ENCODE measurements at places on chromosomes 5 and 9. TPM values are rescaled to one million over a fixed set of nuclear protein-coding genes. Genes with fewer than 3 reads are reported as not detected.
A peak's percentile ranks its signal among the peaks of the same experiment; 100 is the strongest.

DNA sequence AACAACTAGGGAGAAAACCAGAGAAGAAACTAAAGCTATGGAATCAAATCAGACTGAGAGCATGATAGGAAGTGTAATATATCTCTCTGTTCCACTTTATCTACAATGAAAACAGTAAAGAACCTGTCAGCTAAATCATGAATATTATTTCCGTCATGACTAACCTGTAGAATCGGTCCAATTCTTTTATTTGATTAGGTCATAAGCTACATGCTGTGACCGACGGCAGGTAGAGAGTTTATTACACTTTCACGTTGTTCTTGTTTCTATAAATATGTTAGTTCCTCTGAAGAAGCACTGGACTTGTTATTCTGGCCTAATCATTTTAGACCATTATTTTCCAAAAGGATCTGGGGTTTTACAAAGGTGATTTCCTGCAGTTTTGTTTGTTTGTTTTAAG, 91.1 kb downstream of the DMRTA1 start:
- no peaks in the 10 kb centered on the region for H3K4me1 ChIP-seq
- no peak overlapping the region for H3K27ac ChIP-seq
- no peaks in the 10 kb centered on the region for H3K36me3 ChIP-seq
- no peaks in the 10 kb centered on the region for H3K27me3 ChIP-seq

- H3K27ac ChIP-seq: no peak overlapping the region
- no peak for DNase-seq
- no peaks in the 10 kb centered on the region for H3K27me3 ChIP-seq
- H3K36me3 ChIP-seq: no peaks in the 10 kb centered on the region
- no peaks in the 10 kb centered on the region for H3K4me1 ChIP-seq
Measured at GRCh38 chr9:1070692-1071091, 20.5 kb downstream of the DMRT2 start.

- no peak for DNase-seq
- no peaks in the 10 kb centered on the region for H3K27me3 ChIP-seq
- peak overlapping the region; percentile 88 for H3K4me3 ChIP-seq
- H3K4me1 ChIP-seq: peaks cover 28% of the 10 kb centered on the region
- peak overlapping the region; percentile 59 for H3K27ac ChIP-seq
- H3K36me3 ChIP-seq: peaks cover 5% of the 10 kb centered on the region
Measured at GRCh38 chr5:36874465-36874864, 2.1 kb upstream of the NIPBL start.

DNA sequence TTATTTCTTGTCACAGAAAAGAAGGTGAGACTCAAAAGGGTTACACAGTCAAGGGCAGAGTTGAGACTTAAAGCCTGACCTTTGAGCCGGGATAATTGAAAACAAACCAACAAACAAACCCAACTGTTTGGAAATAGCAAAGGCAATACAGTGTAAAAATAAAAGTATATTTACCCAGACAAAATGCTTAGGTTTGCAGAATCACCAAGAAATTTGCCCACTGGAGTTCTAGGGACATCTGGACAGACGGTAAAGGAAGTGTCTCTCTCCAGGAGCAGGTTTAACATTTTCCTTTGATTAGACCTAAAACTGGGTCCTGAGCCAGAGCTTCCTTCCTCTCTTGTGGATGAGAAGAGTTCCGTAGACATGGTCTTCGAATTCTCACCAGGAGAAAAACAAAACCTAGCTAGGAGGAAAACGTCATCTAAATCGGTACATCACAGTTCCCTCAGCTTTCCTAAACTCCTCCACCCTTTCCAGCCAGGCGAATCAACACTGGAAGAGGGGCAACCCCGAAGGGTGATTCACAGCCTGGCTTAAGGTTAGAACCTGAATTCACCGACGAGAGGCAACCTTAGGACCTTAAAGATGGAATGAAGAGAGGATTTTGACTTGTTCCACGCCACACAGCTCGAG, 673 bp downstream of the CDC25C start:
- H3K4me3 ChIP-seq: peak overlapping the region; percentile 87
- peaks cover 20% of the 10 kb centered on the region for H3K4me1 ChIP-seq
- H3K27me3 ChIP-seq: peaks cover 2% of the 10 kb centered on the region
- H3K27ac ChIP-seq: peak overlapping the region; percentile 92

The NME5 gene
- not detected for total RNA-seq

DNA sequence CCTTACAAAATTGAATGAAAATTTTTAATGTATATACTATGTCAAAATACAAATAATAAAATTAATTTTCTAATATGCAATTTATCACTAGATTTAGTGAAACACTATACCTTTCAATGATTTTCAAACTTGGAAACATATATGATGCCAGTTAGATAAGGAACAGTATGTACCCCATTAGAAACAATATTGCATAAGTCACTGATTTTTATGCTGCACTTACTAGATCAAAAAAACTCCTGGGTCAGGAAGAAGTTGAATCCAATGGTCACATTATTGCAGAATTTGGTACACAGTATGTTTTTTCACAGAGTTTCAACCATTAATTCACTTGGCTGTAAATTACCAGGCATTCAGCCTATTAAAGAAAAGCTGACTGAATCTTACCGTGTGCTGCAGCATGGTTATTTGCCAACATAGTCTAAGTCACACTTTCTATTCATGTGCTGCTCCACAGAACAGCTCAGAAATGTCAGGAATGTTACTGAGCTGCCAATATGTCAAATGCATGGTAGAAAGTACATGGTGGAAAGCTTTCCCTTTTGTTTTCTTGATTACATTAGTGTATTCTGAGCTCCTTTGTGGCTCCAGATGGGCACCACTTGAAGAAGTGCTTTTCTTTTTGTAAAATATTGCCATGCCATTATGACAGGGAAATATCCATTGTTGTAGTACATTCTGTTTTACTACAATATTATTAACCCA, 9.9 kb upstream of the PRR16 start:
- no peaks in the 10 kb centered on the region for H3K36me3 ChIP-seq
- no peaks in the 10 kb centered on the region for H3K4me1 ChIP-seq
- no peak overlapping the region for H3K27ac ChIP-seq
- H3K27me3 ChIP-seq: peaks cover 11% of the 10 kb centered on the region
- DNase-seq: no peak

- H3K36me3 ChIP-seq: peaks cover 2% of the 10 kb centered on the region
- no peak overlapping the region for H3K27ac ChIP-seq
- peaks cover 13% of the 10 kb centered on the region for H3K4me1 ChIP-seq
- H3K4me3 ChIP-seq: no peak overlapping the region
- H3K27me3 ChIP-seq: no peaks in the 10 kb centered on the region
Measured at GRCh38 chr5:132504746-132505145, 14.2 kb upstream of the IRF1 start.

GRCh38 chr5:181129601-181130000, 1.4 kb downstream of the OR2V1 start:
- no peak for DNase-seq
- H3K4me1 ChIP-seq: peaks cover 4% of the 10 kb centered on the region
- peaks cover 36% of the 10 kb centered on the region for H3K27me3 ChIP-seq
- H3K36me3 ChIP-seq: no peaks in the 10 kb centered on the region

DNA sequence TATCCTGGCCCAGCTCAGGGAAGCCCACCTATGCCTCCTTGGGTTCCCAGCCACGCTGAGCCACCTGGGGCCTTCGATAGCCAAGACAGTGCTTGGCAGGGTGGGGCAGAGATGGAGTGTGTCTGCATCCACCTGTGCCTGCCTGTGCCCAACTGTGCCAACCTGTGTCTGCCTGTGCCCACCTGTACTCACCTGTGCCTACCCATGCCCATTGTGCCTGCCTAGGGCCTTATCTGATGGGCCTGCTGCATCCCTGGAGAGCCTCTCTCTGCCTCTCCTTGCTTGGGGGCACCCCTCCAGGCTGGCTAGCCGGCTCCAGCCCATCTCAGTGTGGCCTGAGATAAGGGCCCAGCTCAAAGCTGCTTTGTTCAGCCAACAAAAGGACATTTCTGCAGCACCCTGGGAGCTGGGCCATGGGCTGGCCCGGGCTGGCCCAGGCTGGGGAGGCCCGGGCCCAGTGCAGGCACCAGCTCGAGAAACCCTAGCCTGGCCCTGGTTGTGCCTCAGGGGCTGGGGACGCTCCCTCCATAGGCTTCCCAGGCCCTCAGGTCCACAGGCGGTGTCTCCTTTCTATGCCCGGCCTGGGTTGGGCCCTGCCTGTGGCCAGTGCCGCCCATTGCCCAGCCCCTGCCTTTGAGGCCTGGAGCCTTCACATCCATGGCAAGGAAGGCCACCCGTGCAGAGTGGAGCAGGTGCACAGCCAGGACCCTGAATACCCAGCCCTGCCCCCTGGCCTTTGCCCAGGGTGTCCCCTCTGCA, 37.3 kb upstream of the NOTCH1 start:
- H3K27ac ChIP-seq: no peak overlapping the region
- DNase-seq: no peak
- no peaks in the 10 kb centered on the region for H3K27me3 ChIP-seq
- H3K4me3 ChIP-seq: no peak overlapping the region

The MYORG gene
- 4.7 TPM for total RNA-seq

- peak overlapping the region; percentile 21 for H3K27ac ChIP-seq
- peaks cover 57% of the 10 kb centered on the region for H3K27me3 ChIP-seq
- peaks cover 6% of the 10 kb centered on the region for H3K36me3 ChIP-seq
Measured at GRCh38 chr9:14313378-14313940, 482 bp downstream of the NFIB start.

DNA sequence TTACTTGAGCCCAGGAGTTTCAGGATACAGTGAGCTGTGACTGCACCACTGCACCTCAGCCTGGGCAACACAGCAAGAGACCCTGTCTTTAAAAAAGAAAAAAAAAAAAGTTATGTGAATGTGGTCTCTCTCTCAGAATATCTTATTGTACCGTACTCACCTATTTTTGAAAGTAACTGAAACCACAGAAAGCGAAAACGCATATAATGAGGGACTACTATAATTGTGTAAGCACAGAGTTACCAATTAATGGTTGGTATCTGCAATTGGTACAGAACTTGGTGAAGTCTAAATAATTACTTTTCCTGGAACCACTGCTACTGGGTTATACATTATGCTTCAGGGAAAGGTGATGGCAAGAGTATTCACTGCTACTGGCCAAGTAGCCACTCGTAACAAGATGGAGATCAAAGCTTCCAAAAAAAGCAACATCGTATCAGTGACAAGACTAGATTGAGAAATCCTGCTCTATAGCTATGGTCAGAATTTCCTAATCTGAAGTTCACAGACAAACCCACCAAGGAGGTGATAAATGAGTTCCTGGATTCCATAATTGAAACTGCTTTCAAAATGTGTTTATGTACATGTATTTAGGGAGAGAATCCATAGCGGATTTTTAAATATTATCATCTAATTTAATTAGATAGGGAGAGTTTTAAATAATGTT, 82.7 kb downstream of the NR6A1 start:
- no peak overlapping the region for H3K27ac ChIP-seq
- no peak for DNase-seq

The AQP7 gene
- not detected for total RNA-seq

- H3K4me3 ChIP-seq: no peak overlapping the region
- DNase-seq: no peak
- no peaks in the 10 kb centered on the region for H3K36me3 ChIP-seq
Measured at GRCh38 chr9:17580119-17580518, 1.3 kb downstream of the SH3GL2 start.

The BAAT gene
- total RNA-seq: not detected

The SH3TC2 gene
- total RNA-seq: not detected

DNA sequence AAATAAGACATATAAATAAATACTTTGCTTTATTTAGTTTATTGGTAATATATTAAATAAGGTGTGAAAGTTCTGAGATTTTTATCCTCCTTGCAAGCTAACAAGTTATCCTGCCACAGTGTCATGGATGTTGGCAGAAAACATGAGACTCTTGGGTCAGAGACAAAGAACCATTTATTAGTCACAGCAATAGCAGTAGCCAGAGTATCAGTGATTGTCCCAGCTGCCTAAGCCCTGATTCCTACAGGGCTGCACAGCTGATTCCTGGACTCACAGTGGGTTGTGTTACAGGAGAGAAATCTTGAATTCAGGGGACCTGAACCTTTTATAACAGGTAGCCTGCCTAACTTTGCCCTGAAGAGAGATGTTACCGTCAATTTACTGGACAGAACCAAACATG, 304.5 kb upstream of the ZNF608 start:
- no peak overlapping the region for H3K27ac ChIP-seq
- no peak overlapping the region for H3K4me3 ChIP-seq
- no peaks in the 10 kb centered on the region for H3K4me1 ChIP-seq
- no peaks in the 10 kb centered on the region for H3K27me3 ChIP-seq
- H3K36me3 ChIP-seq: no peaks in the 10 kb centered on the region

The INSYN2B gene
- total RNA-seq: not detected

The DMRT2 gene
- not detected for total RNA-seq

DNA sequence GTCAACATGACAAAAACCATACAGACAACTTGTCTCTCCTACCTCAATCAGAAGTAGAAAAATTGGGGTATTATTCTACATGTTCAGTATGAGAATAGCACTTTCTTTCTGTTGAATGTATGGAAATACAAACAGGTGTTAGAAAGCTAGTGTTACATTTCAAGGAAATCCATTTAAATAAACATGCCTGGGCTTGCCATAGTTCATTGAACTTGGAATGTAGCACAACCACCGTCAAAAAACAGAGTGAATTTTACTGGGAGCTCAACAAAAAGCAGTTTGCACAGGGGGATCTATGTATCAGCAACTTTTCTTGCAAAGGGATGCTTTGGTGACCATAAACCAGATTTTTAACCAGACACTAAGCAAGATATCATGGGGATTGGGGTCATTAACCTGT, 307.9 kb upstream of the SMARCA2 start:
- peaks cover 14% of the 10 kb centered on the region for H3K27me3 ChIP-seq
- no peaks in the 10 kb centered on the region for H3K4me1 ChIP-seq

DNA sequence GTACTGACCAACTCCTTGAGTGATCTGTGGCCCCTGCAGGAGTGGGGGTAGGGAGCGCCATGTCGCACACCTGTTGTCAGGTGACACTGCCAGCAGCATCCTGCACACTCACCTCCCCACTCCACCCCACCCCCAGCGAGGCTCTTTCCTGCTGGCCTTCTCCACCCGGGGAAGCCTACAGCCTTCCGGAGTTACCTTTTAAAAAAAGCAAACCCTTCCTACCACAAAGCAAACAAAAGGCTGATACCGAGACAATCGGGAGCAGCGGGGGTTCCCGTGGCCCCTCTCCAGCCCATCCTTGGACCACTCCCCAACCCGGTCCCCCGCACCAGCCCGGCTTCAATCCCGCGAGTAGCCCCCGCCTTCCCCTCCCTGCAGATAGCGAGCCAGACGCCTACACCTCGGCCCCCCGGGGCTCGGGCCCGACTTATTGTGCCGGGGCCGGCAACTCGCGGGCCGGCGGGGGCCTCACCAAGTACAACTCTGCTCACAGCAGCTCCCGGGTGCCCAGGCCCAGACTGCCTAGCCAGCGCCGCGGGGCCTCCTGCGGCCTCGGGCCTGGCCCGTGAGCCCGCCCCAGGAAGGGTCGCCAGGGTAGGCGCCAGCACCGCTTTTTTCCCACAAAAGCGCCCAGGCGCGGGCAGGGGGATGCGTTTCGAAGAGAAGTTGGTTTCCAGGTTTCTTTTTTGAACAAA, 724 bp downstream of the MACROH2A1 start:
- peak; percentile 68 for DNase-seq
- peaks cover 8% of the 10 kb centered on the region for H3K27me3 ChIP-seq
- peak overlapping the region; percentile 87 for H3K27ac ChIP-seq
- H3K4me1 ChIP-seq: peaks cover 40% of the 10 kb centered on the region
